ENCODE measurements at places on chromosomes 16 and 17.

DNA sequence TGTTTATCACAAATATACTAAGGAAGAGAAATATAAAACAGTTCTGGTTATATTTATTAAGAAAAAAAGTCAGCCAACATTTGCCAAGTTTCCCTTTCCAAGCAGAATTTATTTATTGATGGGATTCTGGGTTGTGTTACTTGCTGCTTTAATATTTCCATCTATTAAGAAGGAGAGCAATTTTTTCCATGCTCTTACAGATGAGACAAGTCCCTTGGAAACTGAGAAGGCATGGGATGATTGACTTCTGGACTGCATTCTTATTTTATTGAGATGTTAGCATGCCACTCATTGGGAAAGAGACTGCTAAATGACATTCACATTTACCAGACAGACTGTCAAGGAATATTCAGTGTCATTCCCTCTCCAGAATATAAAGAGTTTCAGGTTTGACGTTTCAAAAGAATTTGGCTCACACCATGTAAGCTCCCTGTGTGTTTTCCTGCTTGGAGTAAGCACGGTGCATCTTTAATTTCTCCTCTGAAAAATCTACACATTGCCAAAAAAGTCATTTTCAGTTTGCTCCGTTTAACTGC lies 1565.2 kb upstream of the GOT2 start:
- DNase-seq, result no peak

DNA sequence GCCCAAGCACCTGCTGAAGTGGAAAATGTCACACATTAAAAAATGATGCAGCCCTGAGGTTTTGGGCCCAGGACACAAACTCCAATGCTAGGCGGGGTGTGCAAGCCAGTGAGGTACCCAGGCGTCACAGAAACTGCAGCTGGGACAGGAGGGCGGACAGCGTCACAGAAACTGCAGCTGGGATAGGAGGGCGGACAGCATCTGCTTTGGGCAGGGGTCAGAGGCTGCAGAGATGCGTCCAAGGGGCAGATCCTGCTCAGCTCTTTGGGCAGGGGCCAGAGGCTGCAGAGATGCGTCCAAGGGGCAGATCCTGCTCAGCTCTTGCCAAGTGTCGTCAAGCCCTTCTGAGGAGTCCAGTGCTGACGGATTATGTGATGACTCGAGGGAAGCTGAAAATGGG lies 43.9 kb upstream of the RCVRN start:
- no peak for DNase-seq

DNA sequence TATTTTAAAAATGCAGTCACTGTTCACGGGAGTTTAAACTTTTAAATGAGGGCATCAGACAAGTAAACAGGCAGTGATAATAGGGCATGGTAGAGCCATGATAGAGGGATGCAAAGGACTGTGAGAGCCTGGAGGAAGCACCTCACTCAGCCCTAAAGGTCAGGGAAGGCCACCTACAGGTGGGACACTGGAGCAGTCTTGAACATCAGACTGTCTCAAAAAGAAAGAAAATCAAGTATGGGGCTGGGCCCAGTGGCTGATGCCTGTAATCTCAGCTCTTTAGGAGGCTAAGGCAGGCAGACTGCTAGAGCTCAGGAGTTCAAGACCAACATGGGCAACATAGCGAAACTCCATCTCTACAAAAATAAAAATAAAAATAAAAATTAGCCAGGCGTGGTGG lies 31.0 kb upstream of the DHRS7B start:
- no peak for DNase-seq

- no peak for DNase-seq
Observed at GRCh38 chr17:4186357-4186881, 43.4 kb downstream of the CYB5D2 start.

GRCh38 chr16:4260360-4260759 lies 12.5 kb downstream of the TFAP4 start:
- no peak for DNase-seq

GRCh38 chr16:89365044-89365467 lies 125.3 kb downstream of the ANKRD11 start:
- no peak for DNase-seq

GRCh38 chr17:8312251-8312650 lies 2.2 kb downstream of the ARHGEF15 start:
- no peak for DNase-seq

GRCh38 chr16:85982563-85982939 lies 83.6 kb downstream of the IRF8 start:
- DNase-seq, result no peak

DNA sequence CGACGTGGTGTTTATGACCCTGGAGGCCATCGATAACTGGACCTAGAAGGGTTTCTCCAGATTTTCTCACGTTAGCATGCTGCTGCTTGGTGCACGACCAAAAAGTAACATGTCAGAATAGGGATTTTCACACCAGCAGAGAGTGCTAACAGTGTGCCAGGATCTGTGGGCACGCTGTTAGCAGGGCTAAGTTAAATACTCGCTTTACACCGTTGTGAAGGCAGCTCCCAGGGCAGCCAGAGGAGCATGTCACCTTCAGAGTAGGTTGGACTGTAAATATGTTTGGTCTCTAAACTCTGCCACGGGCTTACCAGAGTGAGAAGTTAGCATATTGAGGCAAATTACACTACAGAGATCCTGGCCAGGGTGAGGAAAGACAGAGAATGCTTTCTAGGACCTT lies 113.2 kb upstream of the TBX2 start:
- DNase-seq, result no peak

GRCh38 chr17:40092581-40092980 lies 7.8 kb downstream of the NR1D1 start:
- DNase-seq, result no peak

DNA sequence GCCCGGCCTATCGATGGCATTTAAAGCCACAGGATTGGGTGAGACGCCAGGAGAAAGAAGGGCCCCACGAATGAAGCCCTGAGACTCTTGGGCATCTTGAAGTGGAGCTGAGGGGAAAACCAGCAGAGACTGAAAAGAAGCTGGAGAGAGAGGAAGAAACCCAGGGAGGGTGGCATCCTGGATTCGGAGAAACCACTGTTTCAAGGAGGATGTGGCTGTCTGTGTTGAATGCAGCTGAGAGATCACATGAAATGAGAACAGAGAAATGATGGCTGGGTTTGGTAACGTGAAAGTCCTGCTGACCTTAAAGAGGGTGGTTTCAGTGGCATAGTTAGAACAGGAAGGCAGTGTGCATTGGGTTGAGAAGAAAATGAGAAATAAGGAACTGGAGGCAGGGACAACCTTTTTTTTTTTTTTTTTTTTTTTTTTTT lies 3.8 kb downstream of the TNFSF12 start:
- DNase-seq, result peak; percentile 51

DNA sequence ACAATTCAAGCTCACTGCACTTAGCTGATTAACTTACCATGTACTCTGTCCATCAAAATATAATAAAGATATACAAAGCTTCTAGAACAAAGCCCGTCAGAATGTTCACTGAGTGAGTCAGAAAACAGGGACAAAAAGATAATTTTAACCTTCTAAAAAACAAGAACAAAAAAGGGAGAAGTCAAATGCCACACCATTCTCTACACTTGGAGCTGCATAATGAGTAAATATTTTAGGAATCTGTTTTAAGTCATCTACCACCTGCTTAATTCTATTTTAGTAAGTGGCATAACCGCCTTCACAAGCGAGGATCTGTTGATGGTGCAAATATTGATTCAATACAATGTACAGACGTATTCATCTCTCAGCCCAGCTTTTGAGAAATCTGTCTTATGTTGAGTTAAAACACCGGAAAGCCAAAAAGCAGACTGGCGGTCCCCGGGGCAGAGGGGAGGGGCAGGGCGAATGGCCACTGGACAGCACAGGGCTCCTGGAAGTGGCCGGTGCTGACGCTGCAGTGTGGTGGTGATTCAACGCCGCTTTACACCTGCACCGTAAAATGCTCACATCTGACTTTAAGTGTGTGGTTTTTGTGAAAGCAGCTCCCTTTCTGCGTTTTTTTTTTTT lies 20.1 kb downstream of the RAB40B start:
- DNase-seq, result no peak

GRCh38 chr16:88303890-88304819 lies 78.6 kb upstream of the ZNF469 start:
- DNase-seq, result no peak

All from CD4-positive, alpha-beta T cell treated with Interleukin-4 for 4 hours (primary cell).